ENCODE measurements at places on chromosomes 11 and 22. TPM values are rescaled to one million over a fixed set of nuclear protein-coding genes. Genes with fewer than 3 reads are reported as not detected.

GRCh38 chr11:116640641-116641402 lies 132.0 kb downstream of the BUD13 start:
- no peak for DNase-seq

DNA sequence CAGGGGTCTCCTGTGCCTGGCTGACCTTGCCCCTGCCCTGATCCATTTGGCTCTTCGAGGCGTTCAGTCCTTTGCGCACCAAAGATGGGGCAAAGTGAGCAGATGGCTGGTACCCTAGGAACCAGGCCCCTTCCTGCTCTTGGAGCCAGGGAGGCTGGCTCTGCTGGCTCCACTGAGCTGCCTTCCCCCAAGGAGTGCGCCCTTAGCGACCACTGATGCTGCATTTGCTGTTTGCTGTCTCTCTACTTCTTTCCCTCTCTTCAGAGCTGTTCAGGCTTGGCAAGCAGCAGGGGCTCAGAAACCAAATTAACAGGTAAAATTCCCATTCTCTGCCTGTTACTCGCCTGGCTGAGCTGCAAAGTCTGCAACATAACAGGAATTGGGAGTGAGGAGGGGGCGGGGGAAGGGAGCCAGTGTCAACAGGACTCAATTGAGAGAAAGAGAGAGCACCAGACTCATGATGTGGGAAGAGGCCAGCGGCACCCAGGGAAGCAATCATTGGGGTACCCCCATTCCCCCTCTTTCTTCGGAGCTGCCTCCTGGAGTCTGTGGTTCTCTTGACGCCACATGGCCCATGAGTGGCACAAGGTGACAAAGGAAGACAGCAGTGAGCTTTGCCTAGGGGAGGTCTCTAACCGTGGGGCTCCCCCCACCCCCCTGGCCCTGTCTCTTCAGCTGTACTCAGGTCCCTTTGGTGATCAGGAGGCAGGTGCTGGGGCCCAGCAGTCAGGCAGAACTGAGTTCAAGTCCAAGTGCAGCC lies 102.3 kb downstream of the TP53I11 start:
- DNase-seq: no peak

GRCh38 chr11:59551659-59552521 lies 40.6 kb downstream of the OR4D9 start:
- no peak for DNase-seq

- peak; percentile 13 for DNase-seq
Measured at GRCh38 chr11:43833657-43834073, 47.0 kb upstream of the ALKBH3 start.

Gene SLC5A1
- total RNA-seq: not detected

- no peak for DNase-seq
Measured at GRCh38 chr11:2912498-2912897, 16.7 kb downstream of the PHLDA2 start.

- DNase-seq: no peak
Measured at GRCh38 chr11:89405629-89406028, 85.5 kb downstream of the NOX4 start.

DNA sequence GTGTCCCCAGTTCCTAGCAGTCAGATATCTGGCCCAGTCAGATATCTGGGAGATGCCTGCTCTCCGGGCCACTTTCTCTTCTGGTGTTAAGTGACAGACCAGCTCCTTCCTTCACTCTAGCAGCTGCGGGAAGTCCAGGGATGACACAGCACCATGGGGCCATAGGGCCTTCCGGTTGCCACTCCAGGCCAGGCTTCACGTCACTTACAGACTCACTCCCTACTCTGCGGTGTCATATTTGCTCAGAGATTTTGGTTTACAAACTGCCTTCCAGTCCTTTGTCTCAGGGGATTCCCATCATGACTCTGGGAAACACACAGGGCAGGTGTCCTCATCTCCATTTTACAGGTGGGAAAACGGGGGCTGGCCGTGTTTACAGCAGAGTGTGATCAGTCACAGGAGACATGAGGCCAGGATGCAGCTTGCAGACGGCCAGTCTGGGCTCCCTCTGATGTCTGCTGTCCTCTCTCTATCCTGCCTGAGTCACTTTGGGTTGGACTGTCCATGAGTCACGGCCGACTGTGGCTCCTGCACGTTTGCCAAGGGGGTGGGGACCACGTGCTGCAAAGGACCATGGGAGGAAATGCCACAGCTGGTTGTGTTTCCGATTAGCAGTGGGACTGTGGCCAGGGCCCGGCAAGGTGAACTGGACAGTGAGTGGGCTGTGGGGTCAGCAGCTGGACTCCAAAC lies 8.2 kb upstream of the TBC1D22A start:
- DNase-seq: peak; percentile 98

Gene POGLUT3
- total RNA-seq: 29.6 TPM

- no peak for DNase-seq
Measured at GRCh38 chr22:17629173-17629489, 582 bp upstream of the ATP6V1E1 start.

DNA sequence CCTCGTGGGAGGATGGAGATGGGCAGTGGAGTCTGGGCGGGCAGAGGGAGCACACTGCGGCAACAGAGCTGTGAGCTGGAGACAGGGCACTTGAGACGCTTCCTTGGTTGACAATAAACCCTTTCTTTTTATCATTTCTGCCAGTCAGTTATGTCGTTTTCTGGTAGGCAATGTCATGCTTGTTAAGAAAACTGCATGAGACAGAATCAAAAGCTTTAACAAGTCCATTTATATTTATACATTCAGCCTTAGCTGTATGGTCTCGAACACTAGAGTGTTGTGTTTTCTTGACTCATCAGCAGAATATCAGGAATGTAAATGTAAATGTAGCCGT lies 31.9 kb downstream of the PPFIA1 start:
- DNase-seq: no peak

Gene KRTAP5-8
- total RNA-seq: not detected

GRCh38 chr22:41681616-41682015 lies 7.1 kb downstream of the SNU13 start:
- no peak for DNase-seq

DNA sequence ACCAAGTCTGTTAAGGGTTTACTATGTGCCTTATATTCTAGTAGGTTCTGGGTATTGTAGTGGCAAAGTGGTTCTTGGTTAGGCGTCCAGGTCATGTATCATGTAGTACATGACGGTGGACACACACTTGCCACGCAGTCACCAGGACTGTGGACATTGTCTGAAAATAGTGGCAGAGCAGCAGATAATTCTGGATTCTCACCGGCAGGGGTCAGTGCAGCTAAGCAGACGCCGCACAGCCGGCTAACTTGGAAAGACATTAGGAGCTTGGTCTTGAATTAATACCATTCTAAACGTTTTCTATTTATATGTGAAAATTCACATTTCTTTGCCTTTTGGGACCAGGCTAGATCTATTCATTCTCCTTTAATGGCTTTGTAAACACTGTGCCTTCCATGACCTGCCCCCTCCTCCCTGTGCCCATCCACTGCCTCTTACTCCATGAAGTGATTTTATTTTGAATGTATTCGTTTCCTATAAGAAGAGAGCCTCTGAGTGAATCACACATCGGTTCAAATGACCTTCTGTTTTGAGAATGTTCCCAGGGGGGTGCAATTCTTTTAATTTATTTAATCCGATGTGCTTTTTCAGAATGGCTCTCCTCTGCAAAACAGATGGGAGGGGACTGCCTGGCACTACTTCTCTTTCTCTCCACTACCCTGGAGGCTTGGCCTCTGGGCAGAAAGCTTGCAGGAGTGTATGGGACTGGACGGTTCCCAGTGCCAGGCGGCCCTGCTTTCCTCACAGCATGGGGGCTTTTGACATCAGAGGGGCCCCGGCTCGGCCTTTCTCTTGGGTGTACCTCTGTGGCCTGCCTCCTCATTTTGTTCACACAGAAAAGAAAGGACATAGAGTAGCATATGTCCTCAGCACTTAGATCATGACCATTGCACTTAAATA lies 378.0 kb downstream of the NTM start:
- DNase-seq: peak; percentile 50

Measured in pulmonary artery endothelial cell (primary cell).